ENCODE measurements at places on chromosomes 6 and 20.
A peak's percentile ranks its signal among the peaks of the same experiment; 100 is the strongest.

DNA sequence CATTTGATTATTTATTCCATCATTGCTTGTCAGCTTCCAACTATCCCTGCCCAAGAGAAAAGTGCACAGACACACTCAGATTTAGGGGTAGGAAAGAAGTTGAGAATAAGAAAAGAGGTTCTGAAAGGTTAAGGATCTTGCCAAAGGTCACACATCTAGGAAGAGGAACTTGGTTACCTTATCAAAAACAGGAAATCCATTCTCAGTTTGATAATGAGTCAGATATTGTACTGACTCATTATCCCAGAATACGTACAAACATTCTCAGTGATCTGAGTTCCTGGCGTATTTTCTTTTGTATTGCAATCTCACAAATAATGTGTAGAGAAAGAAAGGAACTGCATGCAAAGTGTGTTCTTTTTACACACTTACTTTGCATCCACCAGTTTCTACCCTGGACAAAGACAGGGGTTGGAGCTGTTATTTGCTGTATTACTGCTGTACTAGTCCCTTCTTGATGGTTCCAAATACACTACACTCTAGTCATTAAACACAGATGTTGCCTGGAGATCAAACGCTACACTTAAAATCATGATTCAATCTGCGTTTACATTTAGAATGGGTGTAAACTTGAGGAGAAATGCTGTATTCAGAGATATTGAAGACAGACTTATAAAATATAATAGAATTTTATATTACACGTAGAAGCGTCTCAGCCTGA, 545.7 kb downstream of the PRKN start:
- DNase-seq = no peak

GRCh38 chr6:129248946-129249345, 366.0 kb downstream of the LAMA2 start:
- no peak for DNase-seq

DNA sequence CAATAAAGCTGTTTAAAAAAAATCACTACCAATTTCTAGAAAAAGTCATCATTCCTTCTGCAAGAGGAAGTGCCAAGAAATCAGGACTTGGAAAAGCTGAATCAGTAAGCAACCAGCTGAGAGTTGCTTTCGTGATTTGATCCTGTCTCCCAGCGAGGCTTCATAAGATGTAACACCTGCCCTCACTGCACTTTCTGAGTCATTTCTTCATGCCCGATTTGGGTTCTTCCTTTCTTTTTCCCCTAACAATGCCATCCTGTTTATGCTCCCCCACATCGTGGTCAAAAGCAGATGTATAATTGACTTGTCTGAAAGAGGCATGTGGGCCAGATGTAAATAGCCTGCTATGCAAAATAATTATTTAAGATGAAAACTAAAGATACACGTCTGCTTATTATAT, 52.1 kb downstream of the RIPOR2 start:
- DNase-seq = no peak

DNA sequence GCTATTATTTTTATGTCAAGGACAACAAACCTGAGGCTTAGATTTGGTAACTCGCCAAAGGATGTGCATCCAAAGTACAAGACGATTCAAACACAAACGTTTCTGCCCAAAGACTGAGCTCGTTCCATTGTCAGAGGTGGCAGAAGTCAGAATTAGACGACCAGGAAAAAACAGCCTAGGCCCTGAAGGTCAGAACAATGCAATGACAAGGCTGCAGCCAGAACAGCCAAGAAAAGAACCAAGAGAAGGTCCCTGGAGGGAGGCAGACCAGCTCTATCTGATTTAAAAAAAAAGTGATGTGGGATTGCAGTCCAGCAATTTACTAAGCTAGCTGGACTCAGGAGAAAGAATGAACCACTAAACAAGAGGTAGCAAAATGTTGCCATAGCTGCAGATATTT, 54.2 kb downstream of the NCOA7 start:
- DNase-seq = no peak

- DNase-seq = no peak
Observed at GRCh38 chr20:10077886-10078285, 43.1 kb downstream of the ANKEF1 start.

DNA sequence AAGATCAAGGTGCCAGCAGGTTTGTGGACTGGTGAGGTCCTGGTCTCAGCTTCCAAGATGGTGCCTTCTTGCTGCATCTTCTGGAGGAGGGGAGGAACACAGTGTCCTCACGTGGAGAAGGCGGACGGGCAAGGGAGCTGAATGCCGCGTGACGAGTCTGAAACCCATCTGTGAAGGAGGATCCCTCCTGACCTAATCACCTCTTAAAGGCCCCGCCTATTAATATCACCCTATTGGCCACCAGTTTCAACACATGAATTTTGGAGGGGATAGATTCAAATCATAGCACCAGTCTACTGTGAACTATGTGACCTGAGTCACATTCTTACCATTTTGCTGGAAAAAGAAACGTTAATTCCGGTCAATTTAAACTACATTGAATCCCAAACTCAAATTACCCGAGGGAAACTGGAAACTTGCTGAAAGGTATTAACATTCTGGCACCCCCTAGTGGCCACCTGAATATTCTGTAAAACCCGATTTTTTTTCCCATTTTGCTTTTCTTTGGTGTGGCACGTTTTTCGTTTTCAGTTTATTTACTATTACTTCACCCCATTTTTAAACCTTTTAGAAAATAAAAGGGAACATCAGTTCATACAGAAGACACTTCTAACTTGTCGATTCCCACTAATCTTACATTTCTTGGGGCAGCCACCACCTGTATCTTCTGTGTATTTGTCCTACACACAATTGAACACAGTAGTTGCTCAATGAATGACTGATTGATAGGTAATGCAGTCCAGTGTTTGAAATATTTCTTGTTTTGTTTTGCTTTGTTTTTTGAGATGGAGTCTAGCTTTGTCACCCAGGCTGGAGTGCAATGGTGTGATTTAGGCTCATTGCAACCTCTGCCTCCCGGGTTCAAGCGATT, 17.9 kb upstream of the CCDC170 start:
- DNase-seq = peak; percentile 40

DNA sequence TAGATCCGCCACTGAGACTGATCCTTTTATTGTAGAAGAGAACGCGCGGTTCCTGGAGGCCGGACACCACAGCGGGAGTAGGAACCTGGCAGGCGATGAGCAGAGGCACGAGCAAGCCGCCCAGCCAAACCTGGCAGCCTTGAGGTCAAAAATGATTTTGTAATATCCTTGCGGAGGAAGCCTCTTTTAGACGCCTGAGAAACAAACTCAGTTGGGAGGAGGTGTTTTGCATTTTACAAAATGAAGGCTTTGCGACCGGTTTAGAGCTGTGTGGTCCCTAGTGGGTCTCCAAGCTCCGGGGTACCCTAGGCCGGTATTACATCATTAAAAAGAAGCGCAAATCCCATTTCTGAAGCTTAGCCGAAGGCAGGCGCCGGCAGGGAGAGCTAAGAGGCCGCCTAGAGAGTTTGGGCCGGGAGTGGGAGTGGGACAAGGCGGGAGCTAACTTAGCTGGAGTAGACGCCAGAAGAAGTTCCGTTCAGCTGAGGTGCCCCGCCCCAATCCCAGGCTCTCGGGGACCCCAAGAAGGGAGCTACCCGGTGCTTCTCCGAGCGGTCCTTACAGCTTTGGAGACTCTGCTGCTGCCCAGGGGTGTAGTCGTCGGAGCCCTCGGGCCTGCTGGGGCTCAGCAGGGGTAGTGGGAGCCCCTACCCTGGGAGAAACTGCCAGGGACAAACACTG, 1.9 kb upstream of the TBX18 start:
- DNase-seq = no peak

- no peak for DNase-seq
Observed at GRCh38 chr20:39103732-39104131, 141.6 kb downstream of the DHX35 start.

DNA sequence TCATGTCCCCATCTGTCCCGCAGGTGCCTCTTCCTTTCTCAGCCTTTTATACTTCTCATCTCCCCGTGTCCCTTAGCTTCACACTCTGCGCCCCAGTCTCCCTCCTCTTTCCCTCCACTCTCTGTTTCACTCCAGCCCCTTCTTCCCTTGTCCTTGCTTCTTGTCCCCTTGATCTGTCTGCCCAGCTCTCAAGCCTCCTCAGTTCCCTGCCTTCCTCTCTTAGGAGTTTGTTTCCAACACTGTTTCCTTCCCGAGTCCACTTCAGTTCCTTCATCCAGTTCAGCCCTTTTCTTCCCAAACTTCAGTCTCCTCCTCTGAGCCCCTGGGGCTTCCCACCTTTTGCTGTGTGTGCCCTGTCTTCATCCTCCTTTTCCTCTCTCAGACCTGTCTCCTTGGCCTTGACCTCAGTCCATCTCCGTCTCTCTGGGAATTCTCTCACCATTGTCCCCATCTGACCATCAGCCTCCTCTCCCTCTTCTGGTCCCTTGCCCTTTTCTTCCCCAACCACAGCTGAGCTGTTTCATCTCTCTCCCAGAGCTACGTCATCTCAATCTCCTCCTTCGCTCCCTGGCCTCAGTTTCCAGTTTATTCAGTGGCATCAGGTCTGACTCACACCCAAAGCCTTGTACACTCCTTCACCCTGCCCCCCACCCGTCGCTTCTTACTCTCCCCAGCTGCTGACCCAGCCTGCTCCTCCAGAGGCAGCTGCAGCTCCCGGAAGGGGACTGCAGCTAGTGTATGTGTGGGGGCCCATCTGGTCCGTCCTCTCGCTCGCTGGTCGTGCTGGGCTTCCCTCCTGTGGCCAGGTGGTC, 2.7 kb upstream of the DDR1 start:
- DNase-seq = no peak

DNA sequence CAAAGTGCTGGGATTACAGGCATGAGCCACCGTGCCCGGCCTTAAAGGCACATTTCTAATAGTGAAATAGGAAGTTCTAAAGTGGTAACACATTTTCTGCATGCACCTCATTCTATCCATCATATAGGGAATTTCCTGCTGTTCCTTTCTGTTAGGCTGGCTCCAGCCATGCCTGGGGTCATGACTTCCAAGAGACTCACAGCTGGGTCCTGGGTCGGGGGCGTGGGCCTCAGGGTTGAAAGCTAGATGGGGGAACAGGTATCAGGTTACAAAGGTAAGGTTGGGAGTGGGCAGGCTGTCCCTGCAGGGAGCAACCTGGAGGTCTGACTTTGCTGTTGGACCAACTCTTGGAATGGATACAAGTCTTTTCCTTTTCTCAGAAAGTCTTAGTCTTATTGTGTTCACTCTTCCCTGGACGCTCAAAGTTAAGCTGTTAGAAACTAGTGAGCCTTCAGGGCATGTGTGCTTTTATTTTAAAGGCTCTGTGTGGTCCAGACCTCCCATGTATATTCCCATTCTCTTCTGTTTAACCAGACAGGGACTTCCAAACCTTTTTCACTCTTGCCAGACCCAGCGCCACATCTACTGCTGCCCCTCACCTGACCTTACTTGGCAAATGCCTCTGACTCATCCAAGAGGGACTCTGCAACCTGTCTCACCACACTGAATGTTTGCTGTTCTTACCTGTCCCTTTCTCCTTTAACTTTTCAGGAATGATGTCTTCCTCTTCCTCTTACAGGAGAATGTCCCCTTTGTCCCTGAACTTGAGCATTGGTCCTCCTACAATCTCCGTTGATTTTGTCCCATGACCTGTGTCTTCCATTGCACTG, 64.4 kb downstream of the TMEM170B start:
- no peak for DNase-seq

Measured in LoVo (cell line).